ENCODE measurements at places on chromosomes 3 and 15.

DNA sequence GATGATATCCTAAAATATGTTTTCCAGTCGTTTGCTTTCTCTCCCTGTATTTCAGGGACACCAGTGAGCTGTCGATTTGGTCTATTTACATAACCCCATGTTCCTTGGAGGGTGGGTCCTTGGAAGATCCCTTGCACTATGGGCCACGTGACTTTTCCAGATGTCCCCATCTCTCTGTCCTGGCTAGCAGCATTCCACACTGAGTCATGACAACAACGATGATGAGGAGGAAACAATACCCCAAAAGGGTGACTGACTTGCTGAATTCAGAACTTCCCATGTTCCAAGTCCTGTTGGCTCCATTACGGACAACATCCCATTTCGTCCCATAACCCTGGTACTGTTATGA, 134.3 kb downstream of the NSMCE3 start:
- DNase-seq: no peak

DNA sequence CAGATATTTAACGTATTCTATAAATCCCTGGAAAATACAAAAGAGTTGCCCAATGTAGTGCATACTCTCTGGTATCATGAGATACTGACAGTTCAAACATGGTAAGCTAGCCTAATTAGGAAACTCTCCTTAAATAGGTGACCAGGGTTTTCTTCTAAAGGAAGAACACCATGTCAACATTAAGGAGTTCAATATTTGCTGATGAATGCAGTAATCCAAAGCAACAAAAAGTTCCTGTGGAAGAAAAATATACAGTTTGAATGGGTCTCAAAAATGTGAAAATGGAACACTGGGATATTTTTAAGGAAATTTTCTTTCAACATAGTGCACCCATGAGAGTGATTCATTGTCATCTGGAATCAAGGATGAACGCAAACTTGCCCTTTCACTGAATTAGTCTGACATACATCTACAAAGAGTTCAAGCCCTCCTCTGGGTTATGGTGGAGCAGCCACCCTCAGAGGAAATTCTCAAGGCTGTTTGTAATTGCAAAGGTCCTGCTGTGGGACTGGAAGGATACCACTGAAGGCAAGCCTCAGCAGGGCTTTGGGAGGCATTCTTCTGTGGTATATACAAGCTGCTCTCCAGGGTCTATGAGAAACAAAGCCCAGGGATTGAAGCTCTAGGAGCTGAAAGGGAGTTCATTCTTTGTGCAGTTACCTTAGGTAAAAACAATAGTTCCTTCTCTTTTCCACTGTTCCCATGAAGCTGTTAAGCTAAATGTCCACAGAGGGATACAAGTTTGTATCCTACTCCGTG, 700.3 kb downstream of the TUSC7 start:
- DNase-seq: no peak

DNA sequence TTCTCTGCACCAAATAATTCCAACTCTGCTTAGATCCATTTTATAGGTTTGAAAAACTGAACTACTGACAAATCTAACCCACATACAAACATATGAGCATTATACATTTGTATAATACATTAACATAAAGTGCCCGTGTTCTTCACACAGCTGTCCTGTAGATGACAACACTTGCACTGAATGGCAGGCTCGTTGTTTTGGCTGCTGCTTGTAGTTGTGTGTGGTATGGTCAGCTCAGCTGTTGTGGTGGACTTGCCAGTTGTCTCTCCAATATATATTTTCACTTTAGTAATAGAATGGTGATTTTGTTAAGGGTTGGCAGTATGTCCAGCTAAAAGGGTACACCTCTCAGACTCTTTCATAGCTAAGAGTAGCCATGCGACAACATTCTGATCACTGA, 30.5 kb downstream of the CHST2 start:
- DNase-seq: no peak

DNA sequence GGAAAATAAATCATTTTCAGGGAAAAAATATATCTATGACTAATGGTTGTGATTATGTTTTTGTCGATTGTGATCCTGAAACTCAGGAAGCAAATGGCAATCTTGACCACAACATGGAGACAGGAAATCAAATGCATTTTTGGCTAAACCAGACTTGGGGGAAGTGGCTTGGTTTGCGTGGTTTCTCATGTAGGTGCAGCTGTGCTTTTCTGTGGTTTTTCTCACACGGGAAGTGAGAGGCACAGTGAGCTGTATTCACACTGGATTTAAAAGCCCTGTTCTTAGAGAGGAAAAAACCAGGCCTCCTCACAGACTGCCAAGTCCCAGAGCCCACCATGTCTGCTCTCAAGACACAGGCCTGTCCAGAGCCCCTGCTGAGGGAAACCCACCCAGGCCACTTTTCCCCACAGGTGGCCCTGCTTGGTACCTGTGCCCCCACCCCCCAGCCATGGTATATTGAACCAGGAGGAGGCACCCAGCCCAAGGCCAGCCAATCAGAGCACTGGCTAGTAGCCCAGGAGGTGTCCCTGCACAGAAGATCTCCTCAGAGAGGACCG, 46.1 kb downstream of the BTD start:
- no peak for DNase-seq

- no peak for DNase-seq
These were observed 9.1 kb upstream of the RASGRF1 start for GRCh38 chr15:79099692-79100091.

GRCh38 chr3:27079427-27080257, 289.5 kb downstream of the NEK10 start:
- DNase-seq: peak; percentile 16

- DNase-seq: no peak
These were observed 51.2 kb upstream of the PHLDB2 start for GRCh38 chr3:111807826-111808225.

DNA sequence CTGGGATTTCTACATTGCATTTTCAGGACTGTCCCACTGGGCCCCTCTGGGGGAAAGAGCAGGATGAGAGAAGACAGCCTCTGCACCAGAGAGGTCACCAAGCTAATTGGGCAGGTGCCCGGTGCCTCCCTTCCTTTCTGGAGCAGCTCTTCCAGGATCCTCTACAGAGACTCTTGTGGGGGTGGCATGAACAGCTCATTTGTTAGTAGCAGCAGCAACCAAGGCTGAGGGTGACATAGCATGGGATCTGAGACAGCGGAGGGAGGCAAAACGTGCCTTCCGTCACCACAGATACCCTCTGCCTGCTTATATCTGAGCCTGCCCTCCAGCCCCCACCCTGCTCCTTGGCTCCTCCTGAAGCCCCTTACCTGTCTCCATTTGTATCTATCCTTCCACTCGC, 83.1 kb upstream of the OXTR start:
- DNase-seq: no peak

DNA sequence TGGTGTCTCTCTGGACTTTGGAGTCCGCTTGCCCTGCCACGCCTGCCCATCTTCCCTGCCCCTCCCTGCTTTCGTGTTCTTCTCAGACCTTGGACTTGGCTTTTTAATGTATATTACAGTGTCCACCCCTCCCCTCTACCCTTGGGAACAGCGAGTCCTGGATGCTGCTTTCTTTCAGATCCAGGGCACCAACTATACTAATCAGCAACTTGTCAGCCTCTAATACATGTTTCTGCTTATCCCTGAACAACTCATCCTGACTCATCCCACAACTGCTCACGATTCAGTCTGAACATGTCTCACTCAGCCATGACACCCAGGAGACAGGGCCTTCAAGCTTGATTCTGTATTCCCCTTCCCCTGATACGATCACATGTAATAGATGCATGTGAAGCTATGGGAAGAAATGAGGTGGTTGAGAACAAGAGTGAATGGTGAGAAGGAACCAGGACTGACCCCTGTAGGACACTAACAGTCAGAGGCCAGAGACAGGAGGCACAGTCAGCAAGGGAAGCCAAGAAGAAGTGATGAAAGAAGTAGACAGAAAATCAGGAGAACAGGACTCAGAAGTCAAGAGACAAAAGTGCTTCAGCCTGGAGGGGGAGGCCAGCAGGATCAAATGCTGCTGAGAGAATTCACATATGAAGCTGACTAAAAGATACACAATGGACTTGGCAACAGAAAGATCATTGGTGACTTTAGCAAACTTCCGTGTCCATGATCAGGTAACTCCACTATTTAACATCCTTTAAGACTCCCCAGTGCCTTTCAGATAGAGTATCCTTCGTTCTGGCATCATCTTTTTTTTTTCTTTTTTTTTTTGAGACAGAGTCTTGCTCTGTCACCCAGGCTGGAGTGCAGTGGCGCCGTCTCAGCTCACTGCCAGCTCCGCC, 35.4 kb downstream of the BCL2L10 start:
- DNase-seq: no peak

DNA sequence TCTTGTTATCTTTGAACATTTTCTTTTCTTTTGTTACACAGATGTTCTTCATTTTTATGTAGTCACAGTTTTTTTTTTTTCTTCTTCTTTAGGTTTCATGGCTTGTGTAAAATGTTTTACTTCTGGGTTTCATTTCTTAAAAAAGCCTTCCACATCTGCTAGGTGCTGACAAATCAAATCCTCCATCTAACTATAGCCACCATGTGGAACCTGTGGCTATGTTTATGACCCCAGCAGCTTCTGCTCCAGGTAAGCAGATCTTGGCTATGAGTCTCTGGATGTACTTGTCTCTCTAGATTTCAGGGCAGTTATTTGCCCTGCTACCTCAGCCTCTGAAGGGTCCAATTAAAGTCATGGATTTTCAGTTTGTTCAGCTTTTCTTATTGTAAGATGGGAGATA, 44.5 kb downstream of the OXSM start:
- no peak for DNase-seq
